ENCODE measurements at places on chromosomes 7 and 10. TPM values are rescaled to one million over a fixed set of nuclear protein-coding genes. Genes with fewer than 3 reads are reported as not detected.

The C10orf62 gene
- not detected for total RNA-seq

The ADIRF gene
- 25.3 TPM for total RNA-seq

The AKR1D1 gene
- total RNA-seq = under 0.01 TPM

The SPDYE6 gene
- not detected for total RNA-seq

The ZNF467 gene
- total RNA-seq = 3.5 TPM

The RHOBTB1 gene
- 3.5 TPM for total RNA-seq

The TMEM184A gene
- 43.8 TPM for total RNA-seq

The PPA1 gene
- total RNA-seq = 350 TPM

All from bronchial epithelial cell (primary cell).